ENCODE measurements at places on chromosomes 6 and 20.
A peak's percentile ranks its signal among the peaks of the same experiment; 100 is the strongest.

- DNase-seq, result no peak
Measured at GRCh38 chr6:28205879-28206278, 19.2 kb upstream of the ZSCAN9 start.

GRCh38 chr6:111989743-111990142 is 64.2 kb upstream of the CCN6 start:
- DNase-seq, result no peak

DNA sequence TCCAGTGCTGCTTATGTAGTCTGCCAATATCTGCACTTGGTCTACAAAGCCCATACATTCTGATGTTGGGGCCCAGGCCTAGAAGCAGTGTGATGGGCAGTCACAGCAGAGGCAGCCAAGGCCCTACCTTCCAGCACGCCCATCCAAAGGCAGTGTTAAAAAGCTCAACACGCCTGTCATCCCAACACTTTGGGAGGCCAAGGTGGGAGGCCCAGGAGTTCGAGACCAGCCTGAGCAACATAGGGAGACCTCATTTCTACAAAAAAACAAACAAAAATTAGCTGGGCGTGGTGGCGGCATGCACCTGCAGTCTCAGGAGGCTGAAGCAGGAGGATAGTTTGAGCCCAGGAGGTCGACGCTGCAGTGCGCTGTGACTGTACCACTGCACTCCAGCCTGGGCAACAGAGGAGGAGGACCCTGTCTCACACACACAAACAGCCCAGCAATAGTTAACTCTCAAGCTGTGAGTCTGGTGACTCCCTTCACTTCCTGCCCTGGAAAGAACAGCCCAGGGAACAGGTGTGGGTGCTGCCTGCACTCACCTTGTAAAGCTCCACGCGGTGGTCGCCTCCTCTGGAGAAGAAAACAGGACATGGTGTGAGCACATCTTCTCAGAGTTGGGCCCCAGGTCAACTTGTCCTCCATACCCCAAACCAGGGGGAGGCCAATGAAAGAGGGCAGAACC is 68.8 kb downstream of the PYGB start:
- DNase-seq, result no peak

DNA sequence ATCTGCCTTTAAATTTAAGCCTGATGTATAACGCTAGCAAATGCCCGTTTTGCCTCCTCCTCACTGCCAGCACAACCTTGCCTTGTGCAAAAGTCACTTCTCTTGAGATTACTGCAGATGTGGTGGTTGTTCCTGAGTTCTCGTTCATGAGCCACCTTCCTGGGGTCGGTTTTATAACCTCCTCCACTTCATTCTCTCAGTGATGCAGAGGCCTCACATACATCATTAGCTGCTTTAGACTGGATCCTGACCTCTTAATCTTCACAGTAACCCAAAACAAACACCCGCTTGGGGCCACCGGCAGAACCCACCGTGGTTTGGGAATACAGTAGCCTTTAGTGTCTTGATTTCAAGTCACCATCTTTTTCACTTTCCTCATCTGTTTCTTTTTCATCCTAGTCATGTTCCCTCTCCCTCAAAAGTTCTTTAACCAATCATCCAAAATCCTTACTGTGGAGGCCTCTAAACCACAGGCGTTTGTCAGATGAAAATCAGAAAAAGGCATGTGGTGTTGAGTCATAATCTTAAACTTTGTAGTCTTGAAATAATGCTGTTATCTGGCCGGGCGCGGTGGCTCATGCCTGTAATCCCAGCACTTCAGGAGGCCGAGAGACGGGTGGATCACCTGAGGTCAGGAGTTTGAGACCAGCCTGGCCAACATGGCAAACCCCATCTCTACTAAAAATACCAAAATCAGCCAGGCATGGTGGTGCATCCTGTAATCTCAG is 430.3 kb upstream of the SOX4 start:
- DNase-seq, result no peak

DNA sequence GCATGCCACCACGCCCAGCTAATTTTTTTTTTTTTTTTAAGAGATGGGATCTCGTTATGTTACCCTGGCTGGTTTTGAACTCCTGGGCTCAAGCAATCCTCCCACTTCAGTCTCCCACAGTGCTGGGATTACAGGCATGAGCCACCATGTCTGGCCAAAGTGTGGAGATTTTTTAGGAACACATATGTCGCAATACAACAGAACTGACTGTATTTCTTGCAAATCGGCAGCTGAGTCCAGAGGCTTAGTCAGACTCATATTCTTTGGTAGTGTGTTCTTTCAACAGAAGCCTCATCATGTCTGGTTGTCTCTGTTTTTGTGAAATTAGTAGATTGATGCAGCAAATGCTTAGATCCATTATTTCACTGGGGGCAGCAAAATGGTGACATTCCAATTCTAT is 23.9 kb upstream of the CD164 start:
- no peak for DNase-seq

- DNase-seq, result no peak
Measured at GRCh38 chr6:159788753-159789376, 537 bp downstream of the TCP1 start.

DNA sequence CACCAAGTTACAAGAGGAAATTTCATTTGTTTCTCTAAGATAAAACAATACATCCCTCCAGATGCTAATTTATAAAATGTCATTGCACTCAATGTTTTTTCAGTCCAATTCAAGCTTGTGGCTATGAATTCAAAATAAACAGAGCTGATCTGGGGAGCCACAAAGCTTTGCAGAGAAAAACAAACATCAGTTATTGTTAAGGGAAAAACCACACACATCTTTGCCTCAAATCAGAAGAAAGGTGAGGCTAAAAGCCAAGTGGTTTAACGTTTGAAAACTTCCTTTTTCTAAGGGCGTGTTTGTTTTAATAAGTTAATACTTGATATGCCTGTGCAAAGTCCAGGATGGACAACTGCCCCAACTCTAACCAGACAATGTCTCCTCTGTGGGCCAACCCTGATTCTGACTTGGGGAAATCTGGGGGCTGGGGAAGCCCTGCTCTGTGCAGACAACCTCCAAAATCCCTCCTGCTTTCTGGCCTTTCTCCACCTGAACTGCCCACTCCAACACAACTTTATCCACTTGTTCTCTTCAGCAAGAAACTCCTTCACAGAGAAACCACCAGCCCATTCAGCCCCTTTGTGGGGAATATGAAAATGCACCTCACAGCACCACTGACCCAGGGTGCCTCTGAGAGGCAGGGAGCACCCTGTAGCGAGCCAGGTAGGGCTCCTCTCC is 44.6 kb upstream of the NT5E start:
- DNase-seq, result no peak

DNA sequence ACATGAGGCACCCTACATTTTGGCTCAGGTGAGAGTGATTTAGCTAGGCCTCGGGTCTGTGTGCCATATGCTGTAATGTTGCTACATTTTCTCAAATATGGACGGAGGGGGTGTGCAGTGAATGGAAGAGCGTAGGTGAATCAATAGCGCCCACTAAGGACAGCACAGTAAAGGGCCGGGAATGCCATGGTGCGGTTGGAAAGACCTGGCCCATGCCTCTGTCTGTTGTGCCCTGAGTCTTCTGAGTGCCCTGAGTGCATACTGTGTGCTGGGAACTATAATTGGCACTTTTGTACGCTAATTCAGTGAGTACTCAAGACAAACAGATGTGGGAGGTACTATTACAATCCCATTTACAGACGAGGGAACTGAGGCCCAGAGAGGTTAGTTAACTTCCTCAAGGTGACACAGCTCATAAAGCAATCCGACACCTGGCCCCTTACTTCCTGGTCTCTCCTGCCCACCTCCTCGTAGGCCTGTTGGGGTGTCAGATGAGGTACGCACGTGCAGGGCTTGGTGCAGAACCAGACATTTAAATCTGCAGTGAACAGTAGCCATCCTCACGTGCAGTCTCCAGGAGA is 17.3 kb downstream of the SLC22A1 start:
- no peak for DNase-seq

- DNase-seq, result no peak
Measured at GRCh38 chr6:136037242-136037875, 185.9 kb downstream of the PDE7B start.

- no peak for DNase-seq
Measured at GRCh38 chr20:8301655-8302054, 169.6 kb downstream of the PLCB1 start.

GRCh38 chr6:31815025-31815838 is at the start of the genes HSPA1A and HSPA1L:
Gene HSPA1A, plus strand, starts transcription at chr6:31815543. Its CDS starts 214 bp downstream, at chr6:31815757.
Gene HSPA1L, minus strand, starts transcription at chr6:31815283. Its CDS starts 3,311 bp downstream, at chr6:31811972.
- peak; percentile 95 for DNase-seq

- DNase-seq, result no peak
Measured at GRCh38 chr6:139154881-139155547, 20.1 kb downstream of the HECA start.

DNA sequence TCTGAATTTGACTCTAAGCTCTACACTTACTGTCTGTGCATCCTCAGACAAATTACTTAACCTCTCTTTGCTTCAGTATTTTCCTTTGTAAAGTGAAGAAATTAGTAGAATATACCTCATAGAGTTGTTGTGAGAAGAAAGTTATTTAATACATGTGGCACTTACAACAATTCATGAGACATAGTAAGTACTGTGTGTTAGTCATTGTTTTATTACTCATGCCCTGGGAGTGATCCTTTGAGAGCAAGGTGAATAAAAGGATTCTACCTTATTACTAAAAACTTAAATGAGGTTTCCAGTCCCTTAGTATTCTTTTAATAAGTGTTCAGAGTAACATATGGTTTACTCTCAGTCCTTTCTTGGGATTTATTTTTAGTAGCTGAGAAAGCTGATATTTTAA is 233.6 kb upstream of the MAP3K7 start:
- no peak for DNase-seq

DNA sequence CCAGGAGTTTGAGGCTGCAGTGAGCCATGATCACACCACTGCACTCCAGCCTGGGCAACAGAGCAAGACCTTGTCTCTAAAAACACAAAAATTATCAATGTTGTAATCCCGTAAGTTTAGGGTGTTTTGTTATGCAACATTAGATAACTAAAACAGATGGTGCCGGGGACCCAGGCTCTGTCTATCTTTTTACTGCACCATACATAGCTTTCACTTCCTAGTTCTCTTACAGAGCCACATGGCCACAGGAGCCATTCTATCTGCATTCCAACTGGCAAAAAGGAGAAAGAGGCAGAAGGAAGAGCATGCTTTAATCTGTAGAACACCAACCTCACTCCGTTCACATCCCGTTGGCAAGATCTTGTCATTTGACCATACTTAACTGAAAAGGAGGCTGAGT is 5.4 kb upstream of the TCF15 start:
- DNase-seq, result no peak

- no peak for DNase-seq
Measured at GRCh38 chr6:14966096-14966905, 279.6 kb upstream of the JARID2 start.

Measured in left renal pelvis (tissue), 4 donors.